ENCODE measurements at places on chromosomes 13 and 19.

- DNase-seq, result no peak
Observed at GRCh38 chr13:33934951-33935371, 117.0 kb downstream of the RFC3 start.

DNA sequence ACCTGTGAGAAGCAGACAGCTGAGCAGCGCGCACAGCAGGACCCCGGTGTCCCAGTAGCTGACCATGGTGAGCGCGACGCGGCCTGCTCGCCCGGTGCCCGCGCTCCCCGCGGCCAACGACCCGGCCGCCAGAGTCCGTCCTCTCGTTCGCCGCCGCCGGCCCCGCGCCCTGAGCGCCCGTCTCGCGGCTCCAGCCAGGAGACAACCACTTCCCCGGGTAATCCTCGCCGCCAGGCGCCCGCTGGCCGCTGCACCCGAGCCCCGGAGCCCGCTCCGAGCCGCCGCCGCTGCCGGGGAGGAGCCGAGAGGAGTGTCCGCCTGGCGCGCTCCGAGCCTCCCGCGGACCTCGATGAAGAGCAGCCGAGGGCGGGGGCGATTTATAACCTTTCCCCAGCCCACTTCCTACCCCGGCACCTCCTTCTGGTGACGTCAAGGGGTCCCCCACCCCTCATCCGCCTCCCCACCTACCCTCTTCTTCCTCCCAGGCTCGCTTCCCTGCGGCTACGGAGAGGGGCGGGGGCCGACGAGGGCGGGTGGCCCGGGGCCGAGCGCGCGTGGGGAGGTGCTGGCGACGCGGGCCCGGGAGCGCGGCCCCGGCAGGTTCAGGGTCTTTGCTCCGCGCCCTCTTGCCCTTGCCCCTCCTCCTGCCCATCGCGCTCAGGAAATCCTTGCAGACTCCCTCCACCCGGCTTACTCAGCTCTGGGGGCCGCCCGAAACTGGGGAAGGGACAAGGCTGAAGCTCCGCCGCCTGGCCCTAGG is at the start of gene FLT1:
Gene FLT1 (minus strand): TSS at position 351 of the 760 bp plus-strand sequence. CDS start 285 bp downstream, at position 66.
- peak; percentile 7 for DNase-seq

- DNase-seq, result no peak
Observed at GRCh38 chr19:2043961-2044708, 6.9 kb downstream of the MKNK2 start.

- no peak for DNase-seq
Observed at GRCh38 chr19:42281827-42282762, 13.0 kb downstream of the CIC start.
